ENCODE measurements at places on chromosomes 1 and 21.

DNA sequence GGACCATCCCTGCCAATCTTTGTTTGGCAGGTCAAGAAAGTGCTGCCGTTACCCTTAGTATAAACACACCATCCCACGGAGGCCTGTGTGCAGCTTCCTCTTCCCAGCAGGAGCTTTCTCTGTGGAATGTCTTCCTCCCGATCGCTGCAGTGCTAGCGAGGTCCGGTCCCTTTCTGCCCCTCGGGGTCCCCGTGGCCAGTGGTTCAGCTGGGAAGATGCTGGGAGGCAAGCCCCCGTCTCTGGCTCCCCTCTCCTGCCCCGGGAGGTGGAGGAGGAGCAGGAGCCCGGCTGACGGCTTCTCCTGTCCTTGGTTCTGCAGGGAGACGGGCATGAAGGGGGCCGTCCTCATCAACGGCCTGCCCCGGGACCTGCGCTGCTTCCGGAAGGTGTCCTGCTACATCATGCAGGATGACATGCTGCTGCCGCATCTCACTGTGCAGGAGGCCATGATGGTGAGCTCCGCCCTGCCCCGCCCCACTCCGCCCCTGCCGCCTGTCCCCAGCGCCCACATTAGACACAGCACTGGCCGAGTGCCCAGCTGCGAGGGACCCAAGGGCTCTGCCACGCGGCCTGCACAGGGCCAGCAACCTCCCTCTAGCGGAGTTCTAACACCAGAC is 42.1 kb downstream of the TFF3 start:
- DNase-seq, result no peak

- peak; percentile 13 for DNase-seq
Measured at GRCh38 chr1:38527373-38527966, 332.1 kb downstream of the RRAGC start.

DNA sequence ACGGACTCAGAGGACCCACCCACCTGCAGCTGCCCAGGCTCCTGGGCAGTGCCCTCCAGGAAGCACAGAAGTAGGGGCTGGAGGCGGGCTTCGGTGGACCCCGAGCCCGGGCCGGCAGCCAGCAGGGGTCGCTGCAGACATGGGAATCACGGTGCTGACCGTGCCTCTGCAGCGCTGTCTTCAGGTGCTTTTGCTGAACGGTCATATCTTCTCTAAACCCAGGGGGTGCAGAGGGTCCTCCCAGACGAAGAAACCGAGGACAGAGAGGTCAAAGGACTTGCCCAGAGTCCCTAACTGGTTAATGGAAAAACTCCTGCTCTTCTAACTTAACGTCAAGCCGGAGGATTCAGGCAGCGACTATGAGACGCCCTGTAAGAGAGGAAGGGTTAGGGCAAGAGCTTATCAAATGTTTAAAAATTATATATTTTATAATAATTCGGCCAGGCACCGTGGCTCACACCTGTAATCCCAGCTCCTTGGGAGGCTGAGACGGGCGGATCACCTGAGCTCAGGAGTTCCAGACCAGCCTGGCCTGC is 21.5 kb upstream of the LEFTY2 start:
- DNase-seq, result no peak

DNA sequence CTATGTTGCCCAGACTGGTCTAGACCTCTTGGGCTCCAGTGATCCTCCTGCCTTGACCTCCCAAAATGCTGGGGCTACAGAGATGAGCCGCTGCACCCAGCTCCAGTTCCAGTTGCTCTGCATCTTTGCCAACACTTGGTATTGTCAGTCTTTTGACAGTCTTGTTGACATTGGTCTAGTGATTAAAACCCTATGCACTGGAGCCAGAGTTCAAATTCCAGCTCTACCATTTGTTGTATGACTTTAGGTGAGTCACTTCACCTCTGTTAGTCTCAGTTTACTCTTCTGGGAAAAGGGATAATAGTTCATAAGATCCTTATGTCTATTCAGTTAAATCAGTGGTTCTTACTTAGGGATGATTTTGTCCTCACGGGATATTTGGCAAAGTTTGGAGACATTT is 32.9 kb upstream of the MED18 start:
- DNase-seq, result no peak

- no peak for DNase-seq
Measured at GRCh38 chr1:153390938-153391710, at the start of gene S100A8. S100A8 (minus strand) TSS chr1:153391073; CDS start chr1:153390535, 538 bp downstream.

- no peak for DNase-seq
Measured at GRCh38 chr1:1756661-1757421, 21.4 kb downstream of the NADK start.

- no peak for DNase-seq
Measured at GRCh38 chr1:209815931-209816341, 10.0 kb upstream of the IRF6 start.

DNA sequence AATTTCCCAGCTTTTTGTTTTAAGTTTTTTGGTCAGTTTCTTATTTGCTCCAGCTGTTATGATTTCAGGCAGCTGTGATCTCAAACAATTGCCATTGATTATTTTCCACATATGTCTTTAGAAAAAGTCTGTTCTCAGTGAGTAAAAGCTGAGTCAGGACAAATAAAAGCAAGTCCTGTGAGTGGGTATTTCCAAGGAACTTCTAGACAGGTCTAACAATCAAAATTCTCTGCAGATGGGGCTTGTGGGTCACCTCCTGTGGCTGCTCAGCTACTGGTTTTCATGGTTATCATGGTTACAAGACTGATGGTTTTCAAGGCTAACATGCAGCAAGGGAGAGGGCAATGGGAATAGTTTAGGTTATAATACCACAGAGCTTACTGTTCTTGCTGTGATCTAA is 585.7 kb downstream of the LMO4 start:
- no peak for DNase-seq

GRCh38 chr1:31689854-31690253 is 14.0 kb downstream of the COL16A1 start:
- DNase-seq, result no peak

DNA sequence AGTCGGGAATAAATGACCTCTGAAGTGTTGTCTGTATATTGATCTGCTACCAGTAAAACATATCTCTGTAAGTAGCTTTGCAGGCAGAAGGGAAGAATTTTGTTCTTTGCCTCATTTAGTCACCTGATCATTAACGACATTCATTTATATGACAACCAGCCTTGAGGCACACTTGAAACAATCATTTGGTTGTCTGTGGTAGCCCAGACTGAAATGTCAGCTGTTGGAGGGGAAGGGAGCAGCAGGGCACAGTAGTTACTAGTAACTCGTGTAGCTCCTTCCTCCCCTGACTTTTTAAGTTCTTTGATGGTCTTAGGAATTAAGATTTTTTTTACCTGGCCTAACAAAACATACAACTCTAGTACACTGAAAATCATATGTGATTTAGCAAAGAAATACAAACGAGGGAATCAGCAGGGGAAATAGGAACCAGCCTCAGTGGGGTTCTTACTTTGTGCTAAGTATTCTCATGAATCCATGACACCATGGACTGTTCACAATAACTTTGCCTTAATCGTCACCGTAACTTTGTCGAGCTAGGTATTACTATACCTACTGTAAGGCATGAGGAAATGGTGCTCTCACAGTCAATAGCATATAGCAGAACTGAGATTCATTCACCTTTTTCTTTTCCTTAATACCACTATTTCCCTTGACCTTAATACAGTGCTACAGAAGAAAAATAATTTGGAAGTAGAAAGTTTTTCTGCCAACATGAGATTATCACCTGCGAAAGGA is 6.4 kb downstream of the IL12RB2 start:
- no peak for DNase-seq

DNA sequence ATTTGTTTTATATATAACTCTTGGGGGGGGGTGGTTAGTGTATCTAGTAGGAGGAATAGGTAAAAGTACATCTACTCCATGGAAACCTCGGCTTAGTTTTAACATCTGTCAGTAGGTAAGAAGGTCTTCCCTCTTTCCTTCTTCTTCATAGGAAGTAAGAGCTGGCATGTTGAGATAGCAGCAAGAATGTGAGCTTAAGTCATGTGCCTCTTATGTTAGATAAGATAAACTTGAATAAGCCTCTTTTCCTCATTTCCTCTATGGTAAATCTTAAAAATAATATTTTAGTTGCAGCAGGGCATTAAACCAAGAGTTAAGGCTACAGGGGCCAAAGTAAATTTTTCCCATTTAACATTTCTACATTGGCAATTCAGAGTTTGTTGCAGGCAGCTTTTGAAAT is 100.4 kb downstream of the MAP3K21 start:
- DNase-seq, result no peak

GRCh38 chr1:248779350-248779749 is 23.8 kb upstream of the LYPD8 start:
- DNase-seq, result no peak

DNA sequence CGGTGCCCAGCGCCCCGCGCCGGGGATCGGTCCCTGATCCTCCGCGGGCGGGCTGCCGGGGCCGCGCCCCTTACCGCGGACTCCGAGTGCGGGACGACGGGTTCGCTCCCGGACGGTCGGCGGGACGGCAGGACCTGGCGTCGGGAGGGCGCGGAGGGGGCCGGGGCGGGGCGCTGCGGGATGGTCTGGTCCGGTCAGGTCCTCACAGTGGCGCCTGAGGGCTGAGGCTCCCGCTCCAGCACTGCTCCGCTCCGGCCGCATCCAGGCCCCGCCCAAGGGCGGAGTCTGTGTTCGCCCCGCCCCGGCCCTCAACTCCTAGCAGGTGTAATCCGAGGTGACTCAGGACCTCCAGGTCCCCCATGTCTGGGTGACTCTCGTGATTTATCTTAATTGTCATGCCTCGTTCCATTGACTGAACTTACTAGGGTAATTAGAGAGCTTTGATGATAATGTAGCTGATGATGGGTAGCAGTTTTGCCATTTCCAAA is at the start of gene RAB3B:
Gene RAB3B (minus strand): TSS at position 223 of the 488 bp plus-strand sequence. CDS start 13,583 bp downstream, outside the sequence.
- peak; percentile 73 for DNase-seq

- DNase-seq, result no peak
Measured at GRCh38 chr1:236750928-236751327, 44.2 kb upstream of the MTR start.

DNA sequence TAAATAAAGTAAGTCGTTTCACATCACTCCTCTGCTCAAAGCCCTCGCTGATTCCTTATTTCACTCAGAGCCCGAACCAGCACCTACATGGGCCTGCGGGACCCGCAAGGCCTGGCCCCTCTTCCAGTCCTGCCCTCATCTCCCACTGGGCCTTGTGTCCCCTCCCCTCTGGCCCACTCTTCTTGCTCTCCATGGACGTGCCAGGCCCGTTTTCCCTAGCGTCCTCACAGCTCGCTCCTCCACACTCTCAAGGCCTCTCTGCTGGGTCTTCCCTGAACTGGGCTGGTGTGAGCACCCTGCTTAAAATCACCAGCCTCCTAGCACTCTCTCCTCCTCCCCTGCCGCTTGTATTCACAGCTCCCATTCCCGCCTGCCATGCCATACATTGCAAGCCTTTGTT is 237.9 kb downstream of the FOXD2 start:
- DNase-seq, result no peak

DNA sequence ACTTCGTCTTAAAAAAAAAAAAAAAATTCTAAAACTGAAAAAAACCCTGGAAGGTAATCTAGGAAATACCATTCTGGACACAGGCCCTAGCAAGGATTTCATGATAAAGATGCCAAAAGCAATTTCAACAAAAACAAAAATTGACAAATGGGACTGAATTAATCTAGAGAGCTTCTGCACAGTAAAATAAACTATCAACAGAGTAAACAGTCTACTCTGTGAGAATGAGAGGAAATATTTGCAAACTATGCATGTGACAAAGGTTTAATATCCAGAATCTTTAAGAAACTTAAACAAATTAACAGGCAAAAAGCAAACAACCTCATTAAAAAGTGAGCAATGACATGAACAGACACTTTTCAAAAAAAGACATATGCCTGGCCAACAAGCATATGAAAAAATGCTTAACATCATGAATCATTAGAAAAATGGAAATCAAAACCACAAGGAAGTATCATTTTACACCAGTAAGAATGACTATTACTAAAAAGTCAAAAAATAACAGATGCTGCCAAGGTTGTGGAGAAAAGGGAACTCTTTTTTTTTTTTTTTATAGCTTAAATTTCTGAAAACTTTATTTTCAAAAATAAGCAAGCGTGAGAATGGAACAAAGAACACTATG is 29.4 kb upstream of the RNPC3 start:
- no peak for DNase-seq

DNA sequence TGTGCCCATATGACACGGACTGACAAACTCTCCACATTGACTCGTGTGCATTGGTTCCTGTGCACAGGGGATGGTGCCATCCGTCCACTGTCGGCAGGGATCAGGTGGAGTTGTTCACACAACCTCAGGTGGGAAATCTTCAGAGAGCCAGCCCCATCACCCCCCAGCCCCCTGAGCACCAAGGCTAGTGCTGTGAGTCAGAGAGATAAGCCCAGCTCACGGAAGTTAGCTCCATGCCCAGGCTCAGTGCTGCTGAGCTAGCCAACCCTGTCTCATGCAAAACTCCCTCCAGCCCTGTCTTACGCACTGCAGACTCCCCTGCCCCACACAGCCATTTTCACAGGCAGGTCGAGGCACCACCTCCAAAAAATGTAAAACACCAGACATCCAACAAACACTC is 139.0 kb upstream of the NGF start:
- no peak for DNase-seq

DNA sequence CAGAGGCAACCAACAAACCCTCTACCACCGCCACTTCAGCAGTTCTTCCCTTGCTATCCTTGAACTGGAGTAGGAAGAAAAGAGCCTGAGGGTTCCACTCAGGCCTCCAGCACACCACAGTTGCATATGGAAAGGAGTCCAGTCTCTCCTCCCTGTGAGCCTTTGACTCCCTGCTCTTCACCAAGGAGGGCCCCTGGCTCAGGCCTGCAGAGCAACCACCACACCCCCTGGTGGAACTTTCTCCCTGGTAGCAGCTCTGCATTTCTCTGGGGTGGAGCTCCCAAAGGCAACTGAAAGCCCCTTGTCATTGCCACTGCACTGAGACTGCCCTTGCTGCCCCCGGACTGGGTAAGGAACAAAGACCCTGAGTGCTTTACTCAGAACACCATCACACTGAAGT is 1021.5 kb upstream of the ADGRL2 start:
- DNase-seq, result no peak

- DNase-seq, result no peak
Measured at GRCh38 chr1:31417148-31417547, 4.1 kb downstream of the SERINC2 start.

DNA sequence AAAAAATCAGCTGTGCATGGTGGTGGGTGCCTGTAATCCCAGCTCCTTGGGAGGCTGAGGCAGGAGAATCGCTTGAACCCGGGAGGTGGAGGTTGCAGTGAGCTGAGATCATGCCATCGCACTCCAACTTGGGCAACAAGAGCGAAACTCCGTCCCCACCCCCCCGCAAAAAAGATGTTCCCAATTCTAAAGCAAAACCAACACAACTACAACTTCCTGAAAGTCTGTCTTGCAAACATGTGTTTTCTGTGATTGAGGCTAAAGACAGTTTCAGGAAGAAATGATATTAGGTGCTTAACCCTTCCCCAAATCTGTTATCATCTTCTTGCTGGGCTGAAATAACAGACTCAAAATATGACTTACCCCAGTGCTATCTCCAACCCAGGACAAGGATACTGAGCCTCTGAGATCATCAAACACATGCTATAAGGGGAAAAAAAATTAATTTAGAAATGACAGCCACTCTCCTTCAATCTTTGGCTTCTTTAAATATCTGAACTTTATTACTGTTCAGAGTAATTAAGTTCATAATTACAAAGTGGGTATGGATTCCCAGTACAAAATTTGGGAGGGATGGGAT is 28.5 kb downstream of the SORT1 start:
- no peak for DNase-seq

GRCh38 chr1:8216005-8216404 is 101.9 kb upstream of the SLC45A1 start:
- no peak for DNase-seq
